ENCODE measurements at places on chromosomes 1 and 21. TPM values are rescaled to one million over a fixed set of nuclear protein-coding genes. Genes with fewer than 3 reads are reported as not detected.

DNA sequence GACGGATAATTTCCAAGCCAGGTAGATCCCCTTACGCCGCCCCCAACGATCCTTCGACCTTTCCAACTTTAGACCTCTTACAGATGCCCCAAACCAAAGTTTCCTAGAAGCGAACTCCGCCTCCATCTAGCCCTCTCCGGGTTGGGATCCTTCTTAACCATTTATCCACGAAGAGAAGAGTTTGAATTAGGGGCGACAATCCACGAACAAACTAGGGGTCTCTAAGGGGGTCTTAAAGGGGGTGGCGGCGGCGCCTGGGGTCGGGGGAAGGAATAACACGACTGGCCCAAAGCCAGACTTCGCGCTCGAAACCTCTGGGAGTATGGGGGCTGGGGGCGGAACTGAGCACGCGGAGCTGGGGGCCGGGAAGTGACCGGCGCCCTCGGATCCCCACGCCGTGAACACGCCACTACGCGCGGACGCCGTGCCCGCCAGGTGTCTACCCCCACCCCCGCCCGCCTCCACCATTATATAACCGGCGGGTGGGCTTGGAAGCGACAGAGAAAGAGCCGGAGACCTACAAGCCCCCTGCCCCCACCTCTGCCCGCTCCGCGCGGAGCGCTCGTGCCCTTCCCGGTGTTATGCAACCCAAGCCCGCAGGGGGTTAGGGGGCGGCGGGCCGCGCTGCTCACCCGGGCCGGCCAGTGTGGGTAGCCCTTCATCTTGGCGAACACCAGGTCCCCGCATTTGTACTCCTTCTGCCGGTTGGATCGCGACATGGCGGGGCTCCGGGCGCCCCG lies 594 bp downstream of the HDGF start:
- DNase-seq, result peak; percentile 81

GRCh38 chr1:9907441-9907840 lies 2.6 kb downstream of the CTNNBIP1 start:
- DNase-seq, result no peak

DNA sequence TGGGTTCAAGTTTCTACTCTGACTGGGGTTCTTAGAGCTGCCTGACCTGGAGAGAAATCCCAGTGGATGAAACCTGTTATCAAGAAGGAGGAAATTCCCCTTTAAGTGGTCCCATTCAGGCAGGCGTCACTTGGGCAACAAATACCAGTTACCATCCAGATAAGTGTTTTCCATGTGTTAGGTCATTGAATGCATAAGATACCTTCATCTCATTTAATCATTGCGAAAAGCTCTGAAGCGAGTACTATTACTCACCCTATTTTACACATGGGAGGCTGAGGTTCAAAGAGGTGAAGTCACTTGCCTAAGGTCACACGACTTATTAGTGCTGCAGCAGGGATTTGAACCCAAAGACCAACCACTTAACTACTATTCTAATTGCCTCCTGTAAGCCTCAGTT lies 45.5 kb upstream of the RPL11 start:
- no peak for DNase-seq

- DNase-seq, result no peak
Measured at GRCh38 chr1:245645894-245646293, 491.1 kb downstream of the KIF26B start.

TGFBR3 gene
- 25.1 TPM for total RNA-seq

DNA sequence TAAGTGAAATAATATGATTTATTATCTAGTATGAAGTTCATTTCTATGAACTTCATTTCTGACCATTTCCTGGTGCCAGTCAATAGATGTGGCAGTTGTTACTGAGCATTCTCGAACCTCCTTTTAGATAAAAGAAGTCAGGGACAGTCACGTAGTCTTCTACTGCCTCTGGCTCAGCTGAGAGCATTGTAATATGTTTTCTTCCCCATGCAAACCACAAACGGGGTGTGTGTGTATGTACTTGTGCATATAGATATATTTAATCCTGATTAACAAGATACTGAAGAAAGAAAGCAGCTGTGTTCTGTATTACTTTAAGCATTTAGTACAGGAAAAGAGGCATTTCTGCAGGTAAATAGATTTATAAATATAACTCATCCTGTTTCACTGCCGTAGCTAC lies 21.6 kb downstream of the ZNF684 start:
- DNase-seq, result no peak

GRCh38 chr1:44775930-44776729 lies 790 bp downstream of the RPS8 start:
- DNase-seq, result peak; percentile 39

- DNase-seq, result peak; percentile 65
Measured at GRCh38 chr21:41703857-41704501, 62.9 kb downstream of the RIPK4 start.

DNA sequence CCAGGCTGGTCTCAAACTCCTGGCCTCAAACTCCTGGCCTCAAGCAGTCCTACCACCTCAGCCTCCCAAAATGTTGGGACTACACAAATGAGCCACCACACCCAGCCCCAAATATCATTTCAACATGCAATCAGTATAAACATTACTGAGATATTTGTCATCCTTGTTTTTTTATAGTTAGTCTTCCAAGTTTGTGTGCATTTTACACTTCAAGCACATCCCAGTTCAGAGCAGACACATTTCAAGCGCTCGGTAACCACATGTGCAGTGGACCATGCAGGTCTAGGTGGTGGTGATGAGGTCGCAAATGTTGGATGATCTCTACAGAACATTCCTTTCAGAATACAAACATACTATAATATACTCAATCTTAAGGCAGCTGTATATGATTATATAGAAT lies 23.8 kb upstream of the APP start:
- no peak for DNase-seq

SLC25A34 gene
- 1.9 TPM for total RNA-seq

RNU1-1 gene
- 687 TPM for total RNA-seq

GRCh38 chr1:161001525-161001924 lies 19.4 kb downstream of the F11R start:
- DNase-seq, result no peak

KRTAP10-12 gene
- total RNA-seq, result not detected

GRCh38 chr1:21277180-21277579 lies 13.1 kb downstream of the ECE1 start:
- no peak for DNase-seq

GRCh38 chr21:34545079-34545884 lies 33.3 kb upstream of the KCNE1 start:
- no peak for DNase-seq

DNA sequence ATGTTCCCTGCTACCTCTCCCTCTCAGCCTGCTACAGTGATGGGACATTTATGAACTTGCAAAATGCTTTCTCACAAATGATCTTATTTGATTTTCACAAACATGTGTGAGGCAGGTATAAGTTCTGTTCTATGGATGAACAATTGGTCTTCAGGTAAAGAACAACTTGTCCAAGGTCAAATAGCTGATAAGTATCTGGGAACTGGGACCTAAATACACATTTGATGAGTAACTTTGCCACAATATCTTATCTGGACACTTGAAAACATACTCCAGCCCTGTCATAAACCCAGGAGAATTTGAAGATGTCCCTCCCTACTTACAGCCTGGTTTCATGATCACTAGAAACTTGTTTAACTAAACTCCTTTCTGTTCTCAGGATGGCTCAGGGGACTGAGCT lies 23.0 kb downstream of the LRRN2 start:
- no peak for DNase-seq

HTR1D gene
- not detected for total RNA-seq

TRMT1L gene
- total RNA-seq, result 9.1 TPM

PM20D1 gene
- 20.8 TPM for total RNA-seq

- DNase-seq, result no peak
Measured at GRCh38 chr1:228793032-228793431, 57.8 kb downstream of the RHOU start.

- no peak for DNase-seq
Measured at GRCh38 chr1:117284399-117285215, 73.9 kb upstream of the VTCN1 start.

- no peak for DNase-seq
Measured at GRCh38 chr1:186781730-186782129, 47.0 kb upstream of the PLA2G4A start.

DNA sequence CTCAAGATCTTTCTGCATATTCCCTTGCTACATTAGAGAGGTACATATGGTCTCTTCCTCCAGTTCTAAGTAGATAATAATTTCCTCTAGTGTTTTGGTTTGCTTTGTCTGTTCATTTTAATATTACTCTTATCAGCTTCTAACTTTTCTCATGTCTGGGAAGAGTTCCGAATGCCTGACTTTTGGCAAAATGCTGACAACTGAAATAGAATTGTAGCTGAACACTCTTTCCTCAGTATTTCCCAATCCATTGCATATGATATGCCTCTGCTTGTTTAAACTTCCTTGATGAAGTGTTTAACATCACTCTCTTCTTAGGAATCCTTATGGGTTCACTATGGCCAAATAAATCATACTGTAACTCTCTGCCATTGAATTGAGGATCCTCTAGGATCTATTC lies 1510.1 kb downstream of the MRPL39 start:
- no peak for DNase-seq

GRCh38 chr1:161096530-161096929 lies 1.6 kb upstream of the KLHDC9 start:
- no peak for DNase-seq

OR6N1 gene
- not detected for total RNA-seq

DNA sequence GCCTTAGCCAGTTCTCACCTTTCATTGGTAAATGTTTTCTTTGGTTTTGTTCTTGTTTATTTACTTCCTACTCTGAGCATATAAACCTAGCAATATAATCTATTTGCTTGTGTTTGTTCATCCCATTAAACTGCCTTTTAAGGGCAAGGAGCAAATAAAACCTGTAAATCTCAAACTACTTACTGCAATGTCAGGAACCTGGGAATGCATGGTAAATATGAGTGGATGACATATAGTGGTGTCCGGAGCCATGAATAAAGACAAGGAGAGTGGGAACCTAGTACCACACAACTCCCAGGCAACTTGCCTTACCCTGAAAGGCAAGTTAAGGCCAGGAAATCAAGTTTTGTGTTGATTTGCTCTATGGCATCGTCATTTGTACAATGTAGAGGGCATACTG lies 1133.7 kb upstream of the NCAM2 start:
- no peak for DNase-seq

- DNase-seq, result no peak
Measured at GRCh38 chr1:241849345-241849695, 1.3 kb downstream of the EXO1 start.

- DNase-seq, result no peak
Measured at GRCh38 chr1:227739636-227740035, 4.4 kb downstream of the SNAP47 start.

SEC16B gene
- total RNA-seq, result 4.2 TPM

MSH4 gene
- total RNA-seq, result 0.14 TPM

- DNase-seq, result no peak
Measured at GRCh38 chr1:245942856-245943255, 564.2 kb downstream of the SMYD3 start.

- DNase-seq, result peak; percentile 82
Measured at GRCh38 chr1:27388337-27389005, 4.0 kb upstream of the GPR3 start.

GJA8 gene
- not detected for total RNA-seq

FMN2 gene
- total RNA-seq, result 0.76 TPM

DNA sequence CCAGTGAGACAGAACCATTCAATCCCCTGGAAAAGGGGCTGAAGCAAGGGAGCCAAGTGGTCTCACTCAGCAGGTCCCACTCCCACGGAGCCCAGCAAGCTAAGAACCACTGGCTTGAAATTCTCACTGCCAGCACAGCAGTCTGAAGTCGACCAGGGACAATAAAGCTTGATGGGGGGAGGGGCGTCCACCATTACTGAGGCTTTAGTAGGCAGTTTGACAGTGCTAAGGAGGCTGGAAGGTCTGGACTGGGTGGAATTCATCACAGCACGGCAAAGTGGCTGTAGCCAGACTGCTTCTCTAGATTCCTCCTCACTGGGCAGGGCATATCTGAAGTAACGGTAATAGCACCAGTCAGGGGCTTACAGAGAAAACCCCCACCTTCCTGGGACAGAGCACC lies 105.4 kb upstream of the GORAB start:
- DNase-seq, result no peak

- DNase-seq, result no peak
Measured at GRCh38 chr21:42245331-42246193, 26.6 kb downstream of the ABCG1 start.

DNA sequence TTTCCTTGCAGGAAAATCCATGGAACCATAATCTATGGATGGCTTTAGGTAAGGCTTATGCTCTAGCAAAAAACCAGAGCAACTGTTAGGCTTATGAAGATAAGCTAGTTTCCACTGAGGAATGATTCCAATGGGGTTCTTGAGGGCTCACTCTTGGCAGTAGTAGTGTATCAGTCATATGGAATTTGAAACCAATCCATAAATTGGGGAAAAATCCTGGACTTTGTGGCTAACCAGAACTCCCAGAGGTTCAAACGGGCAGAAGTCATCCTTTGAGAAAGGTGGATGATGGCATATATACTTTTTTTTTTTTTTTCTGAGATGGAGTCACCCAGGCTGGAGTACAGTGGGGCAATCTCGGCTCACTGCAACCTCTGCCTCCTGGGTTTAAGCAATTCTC lies 54.2 kb upstream of the ATF3 start:
- DNase-seq, result no peak

KCNE1 gene
- 0.51 TPM for total RNA-seq

CSTB gene
- 10.9 TPM for total RNA-seq

REN gene
- total RNA-seq, result not detected

DNA sequence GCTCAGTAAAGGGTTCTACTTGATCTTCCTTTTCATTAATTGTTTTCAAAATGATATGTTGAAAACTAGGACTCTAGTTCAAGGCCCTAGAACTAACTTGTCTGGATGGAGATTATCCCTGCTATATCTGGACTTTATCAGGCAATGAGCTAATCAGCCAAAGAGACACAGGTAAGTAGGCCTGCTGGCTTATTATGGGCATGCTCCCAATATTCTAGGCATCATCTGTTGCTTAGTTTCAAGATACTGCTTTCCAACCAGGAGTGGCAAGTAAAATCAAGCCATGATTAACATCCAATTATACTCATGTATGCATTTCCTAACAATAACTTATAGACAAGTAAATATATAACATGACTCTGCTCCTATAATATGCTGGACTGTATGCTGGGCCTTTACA lies 4.2 kb downstream of the DNASE2B start:
- DNase-seq, result no peak

- no peak for DNase-seq
Measured at GRCh38 chr1:235254721-235255120, 73.3 kb downstream of the ARID4B start.

OR2T8 gene
- total RNA-seq, result not detected

DNA sequence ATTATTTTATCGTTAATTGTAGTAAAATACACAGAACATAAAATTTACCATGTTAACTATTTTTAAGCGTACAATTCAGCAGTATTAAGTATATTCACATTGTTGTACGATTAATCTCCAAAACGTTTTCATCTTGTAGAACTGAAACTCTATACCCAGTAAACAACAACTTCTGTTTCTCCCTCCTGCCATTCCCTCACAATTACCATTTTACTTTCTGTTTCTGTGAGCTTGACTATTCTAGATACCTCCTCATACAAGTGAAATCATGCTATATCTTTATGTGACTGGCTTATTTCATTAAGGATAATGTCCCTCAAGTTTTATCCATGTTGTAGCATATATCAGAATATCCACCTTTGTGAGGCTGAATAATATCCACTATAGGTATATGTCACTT lies 156.8 kb downstream of the ST6GALNAC3 start:
- DNase-seq, result no peak

All from pancreas (tissue), 10 donors.